ENCODE measurements at places on chromosomes 4 and X. TPM values are rescaled to one million over a fixed set of nuclear protein-coding genes. Genes with fewer than 3 reads are reported as not detected.

DNA sequence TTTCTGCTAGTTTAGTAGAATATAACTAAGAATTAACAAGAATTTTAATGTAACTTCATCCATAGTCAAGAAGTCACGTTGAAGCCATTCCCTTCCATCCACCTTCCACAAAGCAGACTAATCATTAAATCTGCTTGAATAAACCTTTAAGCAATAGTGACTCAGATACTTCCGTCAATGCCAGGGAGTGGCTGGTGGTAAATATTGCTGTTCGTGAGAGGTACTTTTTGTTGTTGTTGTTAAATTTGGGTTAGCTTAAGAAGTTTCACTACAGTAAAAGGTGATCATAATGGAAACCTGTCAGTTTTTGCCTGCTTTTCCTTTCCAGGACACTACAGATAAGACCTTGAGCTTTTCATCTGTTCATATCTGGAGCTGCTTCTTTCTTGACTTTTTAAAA is 316.3 kb downstream of the TMA16 start:
- DNase-seq, result no peak

The GPR34 gene
- total RNA-seq, result 5.1 TPM

DNA sequence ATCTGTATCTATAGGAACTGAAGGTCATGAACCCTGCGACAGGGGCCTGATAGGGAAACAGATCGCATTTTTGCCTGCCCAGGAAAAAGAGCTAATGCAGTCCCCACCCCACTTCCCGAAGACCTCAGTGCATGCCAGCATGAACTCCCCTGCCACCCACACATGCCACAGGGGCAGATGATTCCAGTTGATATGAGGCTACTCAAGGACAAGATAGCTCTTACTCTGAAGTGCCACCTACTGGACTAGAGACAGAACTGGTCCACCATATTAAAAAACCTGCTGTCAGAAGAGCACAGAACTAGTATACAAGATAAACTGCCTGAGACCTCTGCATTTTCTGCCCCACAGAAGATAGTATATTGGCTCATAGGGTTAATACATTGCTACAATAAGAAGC is 68.0 kb downstream of the YIPF7 start:
- DNase-seq, result no peak

The SH3D19 gene
- total RNA-seq, result 107 TPM

GRCh38 chr4:43277003-43277402 is 384.5 kb downstream of the GRXCR1 start:
- DNase-seq, result no peak

GRCh38 chr4:145390571-145390970 is 91.1 kb upstream of the SMAD1 start:
- DNase-seq, result no peak

The HSD17B13 gene
- 1.3 TPM for total RNA-seq

DNA sequence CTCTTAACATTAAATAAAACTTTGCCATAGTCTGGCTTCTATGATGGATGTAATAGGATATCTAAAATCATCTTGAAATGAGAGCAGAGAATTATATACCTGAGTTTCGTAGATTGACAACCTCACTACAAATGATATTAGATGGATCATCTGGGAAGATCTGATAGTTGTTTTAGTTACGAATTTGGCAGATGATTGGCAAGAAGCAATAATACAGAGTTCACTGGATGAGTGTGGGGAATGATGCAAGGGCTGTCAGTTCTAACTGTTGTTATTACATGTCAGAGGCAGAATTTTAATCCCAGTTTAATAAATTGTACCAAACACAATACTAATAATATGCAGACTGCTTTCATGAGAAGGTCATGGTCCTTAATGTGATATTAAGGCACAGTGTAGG is 585.2 kb downstream of the TRAM1L1 start:
- DNase-seq, result no peak

- DNase-seq, result no peak
Observed at GRCh38 chr4:133802359-133803140, 399.0 kb downstream of the PABPC4L start.

DNA sequence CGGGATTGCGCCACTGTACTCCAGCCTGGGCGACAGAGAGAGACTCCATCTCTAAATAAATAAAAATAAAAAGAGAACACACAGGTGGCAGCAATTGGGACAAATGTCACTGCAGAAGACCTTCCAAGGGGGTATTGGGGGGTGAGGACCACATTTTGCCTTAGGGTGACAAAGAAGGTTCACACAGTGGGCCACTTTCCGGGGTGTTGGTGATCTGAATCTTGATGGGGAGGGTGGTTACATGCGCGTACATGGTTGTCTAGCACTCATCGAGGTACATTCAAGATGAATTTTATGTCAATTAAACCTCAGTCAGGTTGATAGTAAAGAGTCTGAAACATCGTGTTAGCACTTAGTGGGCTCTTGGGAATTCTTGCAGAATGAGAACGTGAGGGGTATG is 20.5 kb upstream of the TMSB4X start:
- no peak for DNase-seq

DNA sequence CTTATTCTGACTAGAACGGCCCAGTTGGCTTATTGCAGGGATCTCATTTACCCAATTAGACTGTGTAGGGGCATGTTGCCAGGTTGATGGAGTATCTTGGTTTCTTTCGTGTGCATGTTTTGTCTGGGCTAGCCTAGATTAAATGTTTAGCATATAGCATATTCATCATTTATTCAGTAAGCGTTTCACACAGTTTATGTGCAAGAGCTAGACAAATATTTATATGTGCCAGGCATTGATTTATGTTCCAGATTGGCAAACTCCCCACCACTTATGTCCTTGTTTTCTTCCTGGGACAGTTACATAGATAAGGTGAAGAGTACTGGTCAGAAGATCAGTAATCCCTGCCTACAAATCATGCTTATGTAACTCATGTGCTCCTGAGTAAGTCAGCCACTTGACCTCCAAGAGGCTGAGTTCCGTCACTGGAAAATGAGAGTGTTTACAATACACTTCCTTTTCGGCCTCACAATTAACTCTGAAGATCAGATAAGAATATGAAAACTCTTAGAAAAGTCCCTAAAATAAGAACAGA is 57.2 kb downstream of the RUFY3 start:
- no peak for DNase-seq

GRCh38 chrX:106415276-106415895 is 196.4 kb upstream of the RADX start:
- DNase-seq, result no peak

DNA sequence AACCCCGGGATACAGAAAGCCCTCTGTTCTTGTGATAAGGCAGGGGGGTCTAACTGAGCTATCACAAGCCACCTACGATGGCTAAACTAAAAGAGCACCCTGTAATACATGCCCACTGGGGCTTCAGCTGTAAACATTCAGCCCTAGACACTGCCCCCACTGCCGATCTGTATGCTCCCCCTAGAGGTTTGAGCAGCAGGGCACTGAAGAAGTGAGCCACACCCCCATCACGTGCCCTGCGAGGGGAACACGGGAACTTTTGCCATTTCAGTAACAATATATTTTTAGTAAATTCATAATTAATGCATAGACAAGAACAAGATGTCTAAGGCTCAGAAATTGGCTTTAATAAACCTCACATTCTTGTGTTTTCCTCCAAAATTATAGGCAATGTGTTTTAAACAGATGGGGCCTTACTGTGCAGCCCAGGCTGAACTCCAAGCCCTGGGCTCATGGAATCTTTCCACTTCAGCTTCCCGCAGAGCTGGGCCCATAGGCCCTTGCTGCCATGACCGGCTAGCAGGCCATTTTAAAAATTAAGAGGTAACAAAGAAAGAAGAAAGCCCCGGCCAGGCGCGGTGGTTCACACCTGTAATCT is 235.3 kb upstream of the SFRP2 start:
- no peak for DNase-seq

DNA sequence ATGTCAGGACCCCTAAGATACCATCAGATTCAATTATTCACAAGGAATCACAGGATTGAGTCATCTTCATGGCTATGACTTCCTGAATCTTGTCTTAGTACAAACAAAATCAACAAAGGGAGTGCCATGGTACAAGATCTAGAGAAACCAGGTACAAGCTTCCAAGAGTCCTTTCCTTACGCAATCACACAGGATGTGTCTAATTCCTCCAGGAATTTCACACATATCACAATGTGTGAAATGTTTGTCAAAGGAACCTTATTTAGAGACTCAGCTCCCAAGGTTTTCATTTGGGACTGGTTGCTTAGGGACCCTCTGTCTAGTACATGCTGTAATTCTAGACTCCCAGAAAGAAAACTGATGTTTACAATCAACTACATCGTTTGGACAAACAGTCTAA is 83.0 kb downstream of the MAB21L2 start:
- DNase-seq, result no peak

GRCh38 chr4:87073199-87074120 is 138.6 kb downstream of the AFF1 start:
- no peak for DNase-seq

- no peak for DNase-seq
Observed at GRCh38 chrX:126799059-126799458, 20.5 kb upstream of the PRR32 start.

DNA sequence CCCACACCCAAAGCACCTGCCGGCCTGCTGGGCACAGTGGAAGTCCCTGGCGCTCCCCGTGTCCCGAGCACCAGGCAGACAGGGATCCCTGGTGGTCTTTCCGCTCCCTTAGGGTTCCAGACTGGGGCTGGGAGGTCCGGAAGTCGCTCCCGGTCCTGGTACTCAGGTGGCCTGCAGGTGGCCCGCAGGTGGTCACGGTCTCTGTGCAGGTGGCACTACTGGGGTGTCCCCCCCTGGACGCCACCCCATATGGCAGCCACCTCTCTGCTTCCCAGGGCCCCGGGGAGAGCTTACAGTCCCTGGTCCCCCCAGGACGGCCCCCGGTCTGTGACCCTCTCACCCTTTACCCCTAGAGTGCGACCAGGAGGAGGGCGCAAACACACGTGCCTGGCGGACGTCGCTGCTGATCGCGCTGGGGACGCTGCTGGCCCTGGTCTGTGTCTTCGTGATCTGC is 13.6 kb downstream of the SLC25A6 start:
- no peak for DNase-seq

DNA sequence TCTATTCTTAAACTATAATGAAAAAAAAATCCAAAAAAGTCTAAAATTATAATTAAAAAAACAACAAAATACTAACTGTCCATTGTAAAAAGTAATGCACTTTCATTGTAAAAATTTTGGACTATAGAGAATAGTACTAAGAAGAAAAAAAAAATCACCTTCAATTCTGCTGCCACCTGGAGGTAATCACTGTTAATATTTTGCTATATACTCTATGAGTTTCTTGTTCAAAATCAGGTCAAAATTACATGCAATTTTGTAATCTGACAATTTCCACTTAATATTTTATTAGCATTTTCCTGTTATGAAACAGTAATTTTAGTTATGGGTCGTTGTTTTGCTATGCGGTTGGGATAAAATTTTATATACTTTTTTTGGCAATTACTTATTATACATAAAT is 62.0 kb downstream of the HTT start:
- no peak for DNase-seq

GRCh38 chrX:67726018-67726417 is 182.2 kb downstream of the AR start:
- DNase-seq, result no peak

- DNase-seq, result no peak
Observed at GRCh38 chrX:118504581-118504980, 9.0 kb downstream of the DOCK11 start.

- peak; percentile 68 for DNase-seq
Observed at GRCh38 chrX:81195712-81196111, 6.0 kb downstream of the HMGN5 start.

The NOX1 gene
- not detected for total RNA-seq

The AKAP4 gene
- total RNA-seq, result not detected

DNA sequence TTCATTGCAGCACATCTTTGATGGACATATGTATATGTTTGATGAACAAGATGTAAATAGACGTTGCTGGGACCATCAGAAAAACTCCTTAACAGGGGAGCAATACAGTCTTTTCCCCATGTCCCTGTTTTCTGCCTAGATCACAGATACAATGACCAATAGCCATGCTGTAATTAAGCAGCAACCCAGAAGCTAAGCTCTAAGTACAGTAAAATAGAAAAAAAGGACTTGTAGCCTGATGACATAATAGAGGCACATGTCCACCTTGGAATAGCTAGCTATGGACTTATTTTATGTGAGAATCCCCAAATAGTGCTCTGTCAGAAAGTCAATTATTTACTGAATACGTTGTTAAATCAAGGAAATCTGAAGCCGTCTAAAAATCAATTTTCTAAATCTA is 14.9 kb downstream of the FAM13A start:
- no peak for DNase-seq

GRCh38 chr4:31474221-31474620 is 754.1 kb downstream of the PCDH7 start:
- no peak for DNase-seq

DNA sequence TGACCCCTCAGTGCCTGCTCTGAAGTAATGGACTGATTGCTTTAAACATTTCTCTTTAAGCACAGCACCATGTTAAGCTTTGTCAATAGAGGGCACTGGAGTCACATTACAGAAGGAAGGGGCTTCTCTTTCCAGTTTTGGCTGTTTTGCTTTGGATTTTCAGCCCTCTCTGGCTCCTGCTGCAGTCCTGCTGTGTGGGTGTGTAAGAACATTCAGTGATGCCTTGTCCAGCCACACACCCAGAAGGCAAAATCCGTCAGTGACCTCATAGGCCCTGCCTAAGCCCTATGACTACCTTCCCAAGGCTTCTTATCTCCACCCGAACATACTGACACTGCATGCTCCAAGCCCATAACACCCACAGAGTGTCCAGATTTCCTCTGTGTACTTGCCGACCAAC is 215.3 kb upstream of the CTSO start:
- peak; percentile 72 for DNase-seq

The HMX1 gene
- total RNA-seq, result not detected

GRCh38 chr4:17876943-17877342 is 66.2 kb downstream of the NCAPG start:
- DNase-seq, result no peak

GRCh38 chrX:57565198-57565597 is 26.6 kb upstream of the ZXDB start:
- peak; percentile 6 for DNase-seq

GRCh38 chr4:56681853-56682525 is 893 bp upstream of the HOPX start:
- no peak for DNase-seq

DNA sequence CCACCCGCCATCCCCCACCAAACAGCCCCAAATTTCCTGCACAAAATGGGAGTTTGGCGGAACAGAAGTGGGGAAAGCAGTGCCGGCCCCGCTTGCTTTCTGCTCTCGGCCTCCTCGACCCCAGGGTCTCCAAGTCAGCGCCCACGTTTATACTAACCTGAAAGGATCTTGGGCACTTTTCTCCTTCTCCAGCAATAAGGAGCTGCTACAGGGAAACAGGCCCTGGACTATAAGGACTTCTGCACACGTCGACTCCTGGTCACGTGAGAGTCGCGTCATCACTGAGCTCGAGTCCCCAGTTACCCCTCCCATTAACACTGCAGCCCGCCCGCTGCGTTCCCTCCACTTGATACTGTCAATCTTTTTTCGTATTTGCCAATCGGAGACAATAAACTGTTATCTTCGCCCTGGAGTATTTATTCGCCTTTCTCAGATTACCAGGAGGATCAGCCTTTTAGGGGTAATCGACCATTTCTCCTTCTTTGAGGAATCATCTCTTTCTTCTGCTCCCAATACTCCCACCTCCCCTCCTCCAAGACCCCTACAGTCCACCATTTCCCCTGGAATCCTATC is at the start of gene TCEAL8:
Gene TCEAL8 (minus strand): TSS at position 235 of the 573 bp plus-strand sequence. CDS start 1,176 bp downstream, outside the sequence.
- DNase-seq, result peak; percentile 79
